ENCODE measurements at places on chromosomes 4 and X.

DNA sequence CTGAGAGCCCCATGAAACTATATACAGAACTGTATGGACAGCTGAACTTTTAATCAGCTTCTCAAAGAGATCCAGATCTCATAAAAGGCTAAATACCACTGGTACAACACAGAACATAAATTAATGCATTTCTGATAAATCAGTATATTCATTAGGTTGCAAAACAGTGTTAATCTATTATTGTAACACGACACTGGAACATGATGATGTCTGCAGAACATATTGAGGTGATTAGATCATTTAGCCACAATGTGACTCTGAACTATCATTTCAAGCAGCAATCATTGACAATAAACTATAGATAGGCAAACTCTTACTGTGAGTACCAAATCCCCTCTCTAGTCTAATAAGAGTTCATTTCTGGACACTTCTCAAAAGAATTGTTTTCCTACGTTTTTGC, 50.3 kb downstream of the GASK1B start:
- no peak for DNase-seq

DNA sequence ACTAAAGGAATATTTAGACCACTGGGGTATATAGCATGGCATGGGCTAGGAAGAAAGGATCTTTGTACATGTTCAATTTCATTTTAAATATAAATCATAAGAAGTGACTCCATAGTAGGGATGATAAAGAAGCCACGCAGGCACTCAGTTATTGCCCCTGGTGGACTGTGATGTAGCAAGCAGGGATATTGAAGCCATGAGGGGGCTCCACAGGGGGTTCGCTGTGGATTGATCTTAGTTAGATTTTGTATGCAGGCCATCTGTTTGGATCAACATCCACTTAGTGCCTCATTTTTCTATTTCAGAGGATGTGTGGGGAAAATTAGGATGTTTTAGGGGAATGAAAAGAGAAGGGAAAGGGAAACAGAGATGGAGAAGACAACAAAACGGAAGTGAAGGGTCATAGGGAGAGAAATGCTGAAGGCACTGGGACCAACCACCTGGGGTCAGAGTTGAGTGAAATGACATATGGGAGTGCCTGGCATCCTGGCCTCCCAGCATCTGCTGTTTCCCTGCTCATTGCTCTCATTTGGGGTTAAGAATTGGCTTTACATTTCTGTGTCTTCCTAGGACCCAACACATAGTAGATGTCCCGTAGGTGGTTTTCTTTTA, 11.2 kb upstream of the FREM3 start:
- no peak for DNase-seq

- DNase-seq, result peak; percentile 48
Measured at GRCh38 chr4:37890801-37891259, at the start of gene TBC1D1. TBC1D1 (plus strand) TSS chr4:37891084; CDS start chr4:37902096, 11,012 bp downstream.

- no peak for DNase-seq
Measured at GRCh38 chr4:92339676-92340075, 35.9 kb downstream of the GRID2 start.

- no peak for DNase-seq
Measured at GRCh38 chrX:114619874-114620273, 36.0 kb downstream of the HTR2C start.

DNA sequence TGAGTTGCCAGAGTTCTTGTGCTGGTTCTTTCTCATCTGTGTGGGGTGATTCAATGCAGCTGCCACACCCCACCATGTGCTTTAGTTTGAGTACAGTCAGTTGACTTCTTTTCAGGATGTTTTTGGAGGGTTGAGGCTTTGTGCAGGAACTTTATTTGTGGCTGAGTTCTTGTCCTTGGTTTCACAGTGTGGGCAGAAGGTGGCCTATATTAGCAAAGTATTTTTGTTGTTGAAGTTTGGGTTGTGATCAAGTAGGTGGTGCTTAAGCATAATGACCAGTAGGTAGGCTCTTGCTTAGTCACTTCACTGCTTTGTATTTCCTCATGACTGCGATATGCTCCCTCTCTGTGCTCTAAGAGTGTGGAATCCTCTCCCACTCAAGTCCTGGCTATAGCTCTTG, 80.3 kb downstream of the ARHGAP24 start:
- DNase-seq, result no peak

GRCh38 chrX:154443479-154443910, 446 bp upstream of the FAM50A start:
- DNase-seq, result no peak

DNA sequence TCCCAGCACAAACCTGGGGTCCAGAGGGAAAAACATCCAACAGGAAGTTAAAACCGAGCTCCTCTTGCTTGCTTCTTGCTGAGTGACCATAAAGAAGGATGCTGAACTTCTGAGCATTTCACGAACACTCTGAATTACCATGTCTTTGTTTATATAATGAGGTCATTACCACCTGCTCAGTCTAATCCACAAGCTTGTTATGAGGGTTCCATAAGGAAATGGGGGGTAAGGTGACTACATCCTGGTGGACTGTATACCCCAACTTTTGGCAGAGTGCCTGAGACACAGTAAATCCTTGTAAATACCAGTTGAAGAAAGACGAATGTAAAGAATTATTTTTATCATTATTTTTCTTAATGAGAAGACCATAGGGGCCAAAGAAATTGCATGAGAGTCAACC, 16.8 kb downstream of the CCDC149 start:
- DNase-seq, result no peak

DNA sequence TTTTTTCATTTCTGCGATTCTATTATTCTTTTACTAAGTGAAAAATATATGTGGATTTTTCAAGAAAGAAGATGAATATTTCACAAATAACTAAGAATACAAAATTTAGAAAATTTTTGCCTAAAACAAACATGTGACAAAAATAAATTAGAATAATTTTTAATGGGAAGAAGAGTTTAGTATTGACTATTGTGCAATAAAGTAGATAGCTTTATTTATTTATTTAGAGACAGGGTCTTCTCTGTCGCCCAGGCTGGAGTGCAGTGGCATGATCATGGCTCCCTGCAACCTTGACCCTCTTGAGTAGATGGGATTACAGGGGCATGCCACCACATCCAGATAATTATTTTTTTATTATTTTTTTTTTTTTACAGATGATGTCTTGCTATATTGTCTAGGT, 95.3 kb upstream of the PAQR3 start:
- no peak for DNase-seq

DNA sequence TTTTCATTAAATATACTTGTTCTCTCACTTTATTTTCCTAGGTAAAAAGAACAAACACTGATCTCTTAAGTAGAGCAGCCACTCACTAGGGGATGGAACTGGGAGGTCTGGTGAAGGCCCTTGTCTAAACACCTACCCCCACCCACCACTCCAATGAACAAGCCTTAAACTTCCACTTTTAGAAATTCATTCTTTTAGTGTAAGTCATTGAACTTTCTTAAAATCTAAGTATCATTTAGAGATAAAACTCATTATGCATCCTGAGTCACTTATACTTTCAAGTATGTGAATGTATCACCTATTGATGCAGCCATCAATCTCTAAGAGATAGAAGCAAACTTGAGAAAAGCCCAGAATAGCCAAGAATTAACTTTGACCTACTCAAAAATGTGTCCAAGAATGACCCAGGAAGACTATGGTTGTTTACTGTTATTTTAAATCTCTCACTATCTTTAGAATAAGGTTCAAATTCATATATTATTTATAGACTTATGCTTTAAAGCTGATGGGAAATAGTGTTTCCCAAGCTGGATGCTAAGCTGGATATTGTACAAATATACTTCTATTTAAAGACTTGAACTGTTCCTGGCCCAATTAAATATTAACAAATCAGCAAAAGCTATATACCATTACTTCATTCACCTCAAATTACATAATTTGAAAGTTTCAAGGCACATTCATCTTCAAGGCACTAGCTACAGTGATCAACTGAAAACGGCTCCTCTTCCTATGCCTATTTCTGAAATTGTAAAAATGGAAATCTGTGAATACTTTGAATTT, 49.5 kb downstream of the CAMK2D start:
- DNase-seq, result no peak

DNA sequence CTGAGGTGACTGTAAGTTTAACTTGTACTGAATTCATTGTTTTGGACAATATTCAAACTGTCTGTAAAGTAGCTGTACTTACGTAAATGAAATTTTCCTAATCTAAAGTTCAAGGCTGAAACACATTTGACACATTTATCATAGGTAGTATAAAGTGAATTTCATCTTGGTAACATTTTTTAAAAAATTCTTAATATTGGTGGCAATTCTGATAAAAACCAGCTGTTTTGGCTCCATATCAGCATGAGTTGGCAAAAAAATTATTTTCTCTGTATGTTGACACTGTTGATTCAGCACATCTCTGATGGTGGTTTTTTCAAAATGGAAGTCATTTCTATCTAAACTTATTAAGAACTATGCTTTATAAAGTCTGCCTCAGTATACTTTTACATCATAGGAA, 30.9 kb downstream of the CXorf58 start:
- DNase-seq, result no peak

DNA sequence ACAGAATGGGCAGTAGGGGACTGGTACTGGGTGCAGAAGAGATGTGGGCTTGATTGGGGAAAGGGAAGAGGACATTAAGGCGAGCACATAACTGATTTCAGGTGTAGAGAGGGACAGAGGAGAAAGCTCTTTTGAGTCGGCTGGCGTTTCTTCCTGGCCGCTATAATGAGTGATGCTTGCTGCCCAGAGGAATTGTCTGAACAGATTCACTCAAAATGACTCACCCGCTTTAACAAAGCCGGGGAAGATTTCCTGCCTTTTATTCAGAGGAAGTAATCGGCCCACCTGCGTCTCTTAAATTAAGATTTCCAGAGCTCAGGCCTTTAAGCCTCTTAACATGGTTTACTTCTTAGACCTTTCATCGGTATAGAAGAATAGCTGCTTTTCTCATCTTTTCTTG, 102.1 kb upstream of the AP1S2 start:
- DNase-seq, result no peak

DNA sequence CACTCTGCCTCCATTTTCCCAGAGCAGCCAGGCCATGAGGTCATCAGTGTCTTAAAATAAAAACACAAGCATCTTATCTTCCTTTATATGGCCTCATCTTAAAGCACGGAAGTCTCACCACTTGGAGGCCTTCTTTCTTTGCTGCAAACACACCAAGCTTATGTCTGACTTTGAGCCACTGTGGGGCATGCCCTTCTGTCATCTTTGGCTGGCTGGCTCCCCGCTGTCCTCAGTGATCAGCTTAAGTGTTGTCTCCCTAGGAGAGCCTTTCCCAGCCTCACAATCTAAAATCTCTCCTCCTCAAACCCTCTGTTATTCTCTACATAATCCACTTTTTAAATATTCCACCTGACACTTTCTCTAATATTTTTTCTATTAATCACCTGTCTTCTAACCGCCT, 191.6 kb upstream of the TTC29 start:
- no peak for DNase-seq

GRCh38 chrX:10502961-10503360, 117.4 kb downstream of the MID1 start:
- no peak for DNase-seq

- DNase-seq, result peak; percentile 55
Measured at GRCh38 chr4:156970501-156971164, 966 bp downstream of the PDGFC start.

GRCh38 chr4:8829584-8829983, 42.1 kb downstream of the HMX1 start:
- no peak for DNase-seq

DNA sequence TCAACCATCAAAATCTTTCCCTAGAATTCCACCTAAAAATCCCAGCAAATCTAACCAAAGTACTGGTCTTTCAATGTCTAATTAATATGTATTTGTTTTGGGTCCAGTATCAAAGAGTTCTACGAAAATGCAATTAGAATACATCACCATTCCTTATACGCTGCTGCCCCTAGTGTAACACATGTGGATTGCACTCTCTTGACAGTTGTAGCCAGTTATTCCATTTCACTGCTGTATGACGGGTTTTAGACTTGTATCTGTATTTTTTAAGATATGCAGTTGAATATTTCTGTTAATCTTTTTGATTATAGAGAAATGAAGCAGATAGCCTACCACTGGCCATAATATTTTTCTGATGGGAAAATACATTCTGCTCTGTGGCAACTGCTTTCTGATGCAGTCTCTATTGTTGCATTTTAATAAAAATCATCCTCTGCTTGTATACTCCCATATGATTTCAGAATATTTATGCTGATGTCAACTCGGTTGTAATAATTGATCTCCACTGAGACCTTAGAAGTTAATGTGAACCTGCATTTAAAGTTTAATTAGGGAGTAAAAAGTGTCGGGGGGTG, 17.1 kb upstream of the PAGE2B start:
- peak; percentile 40 for DNase-seq

- no peak for DNase-seq
Measured at GRCh38 chr4:80655662-80656061, 320.1 kb downstream of the CFAP299 start.

DNA sequence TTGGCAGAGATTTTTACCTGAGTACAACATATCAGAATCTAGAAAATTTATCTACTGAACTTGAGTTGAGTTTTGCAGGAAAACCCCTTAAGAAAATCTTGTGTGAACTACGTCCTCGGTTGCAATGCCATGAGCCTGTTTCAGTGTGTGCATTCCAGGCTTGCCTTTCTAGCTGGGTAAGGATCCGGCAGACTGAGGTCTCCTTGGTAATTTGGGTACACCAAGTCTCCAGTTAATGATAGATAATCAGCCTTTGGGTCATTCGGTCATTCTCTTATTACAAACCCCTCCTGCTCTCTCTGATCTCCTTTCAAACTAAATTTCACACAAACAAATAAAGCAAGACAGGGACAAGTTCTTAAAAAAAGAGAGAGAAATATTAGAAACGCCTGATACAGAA, 5.9 kb upstream of the HAND2 start:
- DNase-seq, result no peak

DNA sequence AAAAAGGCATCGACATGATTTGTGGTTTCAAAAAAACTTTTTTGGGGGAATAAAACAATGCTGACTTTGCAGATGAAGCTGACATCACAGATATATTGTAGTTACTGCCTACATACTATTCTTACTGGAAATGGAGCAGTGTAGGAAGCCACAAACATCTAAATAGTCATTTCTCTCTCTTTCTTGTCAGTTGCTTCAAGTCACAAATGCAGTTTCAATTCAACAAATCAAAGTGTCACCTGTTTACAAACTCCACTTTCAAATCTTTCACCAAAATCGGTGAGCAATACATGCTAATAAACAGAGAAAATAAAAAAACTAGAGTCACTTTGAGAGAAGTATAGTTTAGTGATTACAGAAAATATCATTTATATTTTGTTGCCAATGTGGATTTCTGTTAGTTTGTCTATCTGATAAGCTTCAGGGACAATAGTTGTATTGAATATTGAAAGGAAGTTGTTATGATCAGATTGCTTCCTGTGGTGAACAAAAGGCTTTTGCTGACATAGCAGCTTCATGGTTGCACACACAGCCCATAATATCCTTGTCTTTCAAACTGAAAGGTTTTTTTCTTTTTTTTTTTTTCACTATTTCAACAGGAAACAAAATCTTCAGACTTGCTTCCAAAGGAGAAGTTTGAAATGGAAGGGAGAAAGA, 49.7 kb upstream of the PTPN13 start:
- DNase-seq, result peak; percentile 85

GRCh38 chr4:94701631-94702300, 56.0 kb upstream of the BMPR1B start:
- DNase-seq, result no peak

- no peak for DNase-seq
Measured at GRCh38 chr4:185774845-185775680, 36.9 kb downstream of the SORBS2 start.
